ENCODE measurements at places on chromosomes 7 and 10. TPM values are rescaled to one million over a fixed set of nuclear protein-coding genes. Genes with fewer than 3 reads are reported as not detected.

Gene OR2A12
- not detected for total RNA-seq

Gene CPN1
- not detected for total RNA-seq

DNA sequence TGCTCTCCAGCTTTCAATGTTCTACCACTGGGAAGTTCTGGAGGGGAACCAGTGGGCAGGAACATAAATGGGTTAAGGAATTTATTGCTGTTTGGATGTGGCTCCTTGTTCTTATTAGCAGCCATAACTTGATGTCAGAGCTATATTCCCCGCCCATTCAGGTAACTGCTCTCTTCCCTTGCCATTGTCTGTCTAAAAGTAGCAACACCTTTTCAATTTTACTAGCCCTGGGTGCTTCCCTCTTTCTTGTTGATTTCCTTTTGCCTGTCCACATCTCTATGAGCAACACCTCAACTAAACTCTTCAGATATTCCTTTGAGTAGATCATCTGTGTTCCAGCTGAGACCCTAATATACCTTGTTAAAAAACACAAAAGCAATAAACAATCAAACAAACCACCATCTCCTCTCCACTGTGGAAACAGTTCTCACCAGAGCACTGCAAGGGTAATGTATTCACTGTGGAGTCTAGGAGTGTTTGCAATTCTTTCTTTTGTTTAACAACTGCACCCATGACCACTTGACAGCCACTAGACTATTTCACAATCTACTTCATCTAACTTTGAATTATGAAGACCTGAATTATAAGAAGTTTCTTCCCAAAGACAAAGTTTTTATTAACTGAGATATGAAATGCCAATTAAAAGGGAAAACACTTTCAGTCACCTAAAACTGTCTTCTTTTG is 436.7 kb downstream of the IPMK start:
- no peak overlapping the region for H3K27ac ChIP-seq
- H3K27me3 ChIP-seq = no peaks in the 10 kb centered on the region
- no peak overlapping the region for H3K4me3 ChIP-seq
- no peak for DNase-seq
- H3K4me1 ChIP-seq = no peaks in the 10 kb centered on the region

DNA sequence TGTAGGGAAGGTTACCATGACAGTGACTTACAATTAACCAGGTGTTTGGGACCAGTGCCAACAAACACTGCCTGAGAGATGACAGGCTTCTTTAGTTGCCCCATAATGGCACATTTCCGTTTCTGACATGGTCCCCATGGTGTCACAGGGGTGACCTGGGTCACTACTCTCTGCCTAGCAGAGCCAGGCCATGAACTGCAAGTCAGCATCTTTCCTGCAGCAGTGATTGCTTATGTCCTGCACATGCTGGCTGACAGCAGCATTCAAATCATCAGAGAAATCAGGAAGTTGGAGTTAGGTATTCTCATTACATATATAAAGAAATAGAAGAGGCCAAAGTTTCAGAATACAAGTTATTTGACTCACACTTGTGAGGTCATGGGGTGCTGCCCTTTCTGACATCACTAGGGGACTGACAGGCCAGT is 47.1 kb upstream of the ZNRF2 start:
- peaks cover 31% of the 10 kb centered on the region for H3K4me1 ChIP-seq
- H3K27me3 ChIP-seq = no peaks in the 10 kb centered on the region
- no peak for DNase-seq
- no peaks in the 10 kb centered on the region for H3K36me3 ChIP-seq

GRCh38 chr10:20995123-20995987 is 98.2 kb upstream of the NEBL start:
- H3K4me1 ChIP-seq = peaks cover 26% of the 10 kb centered on the region
- no peak overlapping the region for H3K27ac ChIP-seq
- no peaks in the 10 kb centered on the region for H3K27me3 ChIP-seq
- H3K4me3 ChIP-seq = no peak overlapping the region
- DNase-seq = no peak
- H3K36me3 ChIP-seq = no peaks in the 10 kb centered on the region

GRCh38 chr10:96466-96865 is 38.8 kb upstream of the ZMYND11 start:
- DNase-seq = no peak
- H3K4me1 ChIP-seq = no peaks in the 10 kb centered on the region
- no peak overlapping the region for H3K4me3 ChIP-seq
- H3K36me3 ChIP-seq = no peaks in the 10 kb centered on the region

DNA sequence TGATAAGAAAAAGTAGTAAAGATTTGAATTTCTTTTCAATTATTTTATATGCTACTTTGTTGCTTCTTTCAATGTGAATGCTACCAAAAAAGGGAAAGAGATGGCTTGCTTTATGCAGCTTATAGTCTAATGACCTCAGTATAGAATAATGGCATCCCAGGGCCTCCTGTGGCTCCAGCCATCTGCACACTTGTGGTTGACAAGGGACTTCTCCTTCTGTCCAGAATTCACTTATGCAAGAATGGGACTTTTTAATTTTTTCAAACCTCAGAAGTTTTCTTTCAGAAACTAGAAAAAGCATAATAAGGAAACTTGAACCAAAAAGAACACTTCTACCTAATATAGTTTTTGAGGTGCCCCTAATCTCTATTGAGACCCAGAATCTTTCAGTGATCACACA is 310.9 kb downstream of the CTNNA3 start:
- no peak for DNase-seq
- H3K36me3 ChIP-seq = no peaks in the 10 kb centered on the region
- H3K4me1 ChIP-seq = no peaks in the 10 kb centered on the region
- no peak overlapping the region for H3K27ac ChIP-seq
- no peak overlapping the region for H3K4me3 ChIP-seq
- H3K27me3 ChIP-seq = peaks cover 14% of the 10 kb centered on the region

DNA sequence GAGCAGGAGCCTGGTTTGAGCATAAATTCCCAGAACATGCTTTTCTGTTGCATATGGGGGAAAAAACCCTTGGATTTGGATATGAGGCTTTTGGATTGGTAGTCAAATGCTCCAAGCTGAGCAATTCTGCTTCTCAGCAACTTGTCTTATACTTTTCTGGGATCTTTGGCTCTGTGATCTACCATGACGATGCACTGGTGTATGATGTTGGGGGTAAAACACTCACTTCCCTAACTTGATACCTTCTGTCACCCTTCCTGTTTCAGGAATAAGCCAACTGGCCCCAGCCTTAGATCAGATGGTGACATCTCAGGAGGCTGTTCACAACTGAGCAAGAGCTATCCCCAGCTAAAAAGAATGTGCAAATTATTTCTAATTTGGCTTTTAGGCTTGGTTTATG is 13.1 kb upstream of the CPA4 start:
- H3K4me3 ChIP-seq = no peak overlapping the region
- H3K27me3 ChIP-seq = no peaks in the 10 kb centered on the region
- H3K27ac ChIP-seq = no peak overlapping the region
- DNase-seq = no peak
- H3K36me3 ChIP-seq = peaks cover 6% of the 10 kb centered on the region
- peaks cover 52% of the 10 kb centered on the region for H3K4me1 ChIP-seq

- H3K4me3 ChIP-seq = no peak overlapping the region
- H3K27ac ChIP-seq = no peak overlapping the region
- peaks cover 6% of the 10 kb centered on the region for H3K36me3 ChIP-seq
- H3K4me1 ChIP-seq = peaks cover 26% of the 10 kb centered on the region
- DNase-seq = no peak
Measured at GRCh38 chr7:27607210-27607606, 55.5 kb downstream of the HIBADH start.

DNA sequence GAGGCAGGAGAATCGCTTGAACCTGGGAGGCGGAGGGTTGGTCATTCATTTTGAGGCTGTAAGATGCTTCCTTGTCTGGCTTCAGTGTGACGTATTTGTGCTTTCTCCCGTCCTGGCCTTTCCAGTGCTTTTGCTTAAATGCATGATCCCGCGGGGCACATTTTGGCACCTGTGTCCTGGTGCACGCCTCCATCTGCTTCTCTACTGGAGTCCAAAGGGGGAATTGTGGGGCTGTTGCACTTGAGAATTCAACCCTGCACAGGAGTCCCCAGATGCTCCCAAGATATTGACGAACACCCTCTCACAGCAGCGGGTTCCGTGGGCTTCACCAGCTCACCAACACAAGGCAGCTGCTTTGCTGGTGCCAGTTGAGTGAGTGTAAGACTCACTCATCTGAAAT is 10.3 kb upstream of the LRRC27 start:
- no peak for DNase-seq
- no peak overlapping the region for H3K4me3 ChIP-seq
- H3K36me3 ChIP-seq = peaks cover 31% of the 10 kb centered on the region
- peak overlapping the region; percentile 87 for H3K27ac ChIP-seq
- H3K27me3 ChIP-seq = no peaks in the 10 kb centered on the region
- peaks cover 42% of the 10 kb centered on the region for H3K4me1 ChIP-seq

GRCh38 chr10:70758757-70759514 is 26.2 kb downstream of the TBATA start:
- DNase-seq = peak; percentile 82
- peaks cover 24% of the 10 kb centered on the region for H3K4me1 ChIP-seq
- H3K27ac ChIP-seq = no peak overlapping the region
- no peaks in the 10 kb centered on the region for H3K36me3 ChIP-seq
- no peaks in the 10 kb centered on the region for H3K27me3 ChIP-seq
- H3K4me3 ChIP-seq = no peak overlapping the region

Gene PPP3CB
- total RNA-seq = 37.4 TPM

Gene IGF2BP3
- 29.8 TPM for total RNA-seq

DNA sequence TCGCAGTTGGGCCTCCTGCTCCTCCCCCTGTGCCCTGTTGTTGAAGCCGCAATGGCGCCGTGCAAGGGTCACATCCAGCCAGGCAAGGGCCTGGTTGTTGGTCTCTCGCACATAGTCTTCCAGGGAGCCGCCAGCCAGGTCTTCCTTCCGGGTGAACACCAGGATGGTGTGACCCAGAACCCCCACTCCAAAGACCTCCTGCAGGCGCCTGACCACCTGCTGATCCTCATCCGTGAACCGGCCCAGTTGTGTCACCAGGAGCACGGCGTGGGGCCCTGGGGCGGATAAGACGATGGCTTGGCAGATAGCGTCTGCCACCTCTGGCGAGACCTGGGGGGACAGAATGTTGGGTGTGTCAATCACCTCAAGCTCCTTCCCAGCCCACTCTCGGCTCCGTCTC is 4.2 kb downstream of the GIMAP6 start:
- H3K4me3 ChIP-seq = no peak overlapping the region
- DNase-seq = no peak
- H3K4me1 ChIP-seq = no peaks in the 10 kb centered on the region
- peaks cover 11% of the 10 kb centered on the region for H3K27me3 ChIP-seq
- H3K27ac ChIP-seq = no peak overlapping the region
- H3K36me3 ChIP-seq = no peaks in the 10 kb centered on the region

GRCh38 chr10:108409306-108409705 is 1244.8 kb upstream of the SORCS1 start:
- no peaks in the 10 kb centered on the region for H3K36me3 ChIP-seq
- H3K27me3 ChIP-seq = no peaks in the 10 kb centered on the region
- H3K27ac ChIP-seq = no peak overlapping the region

Gene CLDN4
- 0.28 TPM for total RNA-seq

DNA sequence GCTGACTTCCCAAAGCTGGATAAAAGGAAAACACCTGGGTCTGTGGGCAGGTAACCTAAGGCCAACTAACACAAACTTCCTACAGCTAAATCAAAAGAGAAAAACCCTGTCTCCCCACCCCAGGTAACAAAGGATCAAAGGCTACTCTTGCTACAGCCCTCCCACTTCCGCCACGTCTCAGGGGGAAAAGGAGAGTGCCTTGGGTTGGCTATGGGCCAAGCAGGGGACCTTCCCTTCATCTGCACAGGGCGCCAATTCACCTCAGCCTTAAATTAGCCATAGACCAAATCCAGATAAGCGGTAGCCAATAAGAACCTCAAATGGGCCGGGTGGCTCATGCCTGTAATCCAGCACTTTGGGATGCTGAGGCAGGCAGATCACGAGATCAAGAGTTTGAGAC is 69.1 kb upstream of the LANCL2 start:
- peaks cover 6% of the 10 kb centered on the region for H3K36me3 ChIP-seq
- H3K4me3 ChIP-seq = no peak overlapping the region
- no peak for DNase-seq

DNA sequence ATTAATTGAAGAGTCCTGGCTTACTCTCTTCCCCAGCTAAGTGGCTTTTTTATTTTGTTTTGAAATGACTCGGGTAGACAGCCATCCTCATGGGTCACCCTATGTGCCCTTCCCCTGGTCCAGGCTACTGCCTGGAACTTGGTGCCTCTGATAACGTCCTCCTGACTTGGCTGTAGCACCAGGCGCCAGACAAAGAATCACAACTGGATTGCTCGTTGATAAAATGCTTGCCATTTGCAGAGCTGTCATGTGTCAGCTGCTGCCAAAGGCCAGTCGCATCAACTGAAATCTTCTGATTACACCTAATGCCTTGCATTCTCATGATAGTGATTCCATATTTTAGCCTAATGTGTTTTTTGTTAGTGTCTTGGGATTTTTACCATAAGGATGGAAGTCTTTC is 27.4 kb upstream of the ABLIM1 start:
- peak overlapping the region; percentile 74 for H3K27ac ChIP-seq
- DNase-seq = no peak
- H3K36me3 ChIP-seq = no peaks in the 10 kb centered on the region
- H3K4me3 ChIP-seq = no peak overlapping the region
- peaks cover 33% of the 10 kb centered on the region for H3K4me1 ChIP-seq

DNA sequence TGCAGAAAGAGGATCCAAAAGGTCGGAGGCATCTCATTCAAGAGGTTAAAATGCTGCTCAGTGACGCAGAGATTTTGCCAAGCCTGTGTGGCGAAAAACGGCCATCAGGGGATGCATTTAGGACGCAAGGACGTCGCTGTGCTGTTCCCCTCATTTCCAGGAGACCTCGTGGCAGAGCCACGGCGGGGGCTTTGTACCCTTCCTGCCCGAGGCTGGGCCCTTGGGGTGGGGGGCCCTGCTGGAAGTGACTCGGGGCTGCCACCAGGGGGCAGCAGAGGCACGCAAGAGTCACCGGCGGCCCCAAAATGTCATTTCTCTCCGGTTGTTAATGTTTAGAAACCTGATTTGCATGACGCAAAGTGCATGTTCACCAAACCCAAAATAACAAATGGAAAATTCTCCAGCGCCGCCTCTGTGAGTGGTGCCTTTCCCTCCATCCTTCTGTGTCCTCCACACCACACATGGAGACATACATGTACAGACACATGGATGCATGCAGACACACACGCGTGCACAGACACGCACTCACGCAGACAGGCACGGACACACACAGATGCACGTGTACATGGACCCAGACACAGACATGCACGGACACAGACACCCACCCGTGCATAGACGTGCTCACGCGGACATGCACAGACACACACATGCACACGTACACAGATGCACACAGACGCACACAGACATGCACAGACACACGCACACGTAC is 51.0 kb upstream of the NKX6-2 start:
- H3K4me1 ChIP-seq = no peaks in the 10 kb centered on the region
- DNase-seq = peak; percentile 10
- no peaks in the 10 kb centered on the region for H3K36me3 ChIP-seq
- no peak overlapping the region for H3K4me3 ChIP-seq
